Naive thymus-derived CD8-positive, alpha-beta T cell (primary cell): ENCODE measurements at places on chromosomes 12 and 14.
A peak's percentile ranks its signal among the peaks of the same experiment; 100 is the strongest.

DNA sequence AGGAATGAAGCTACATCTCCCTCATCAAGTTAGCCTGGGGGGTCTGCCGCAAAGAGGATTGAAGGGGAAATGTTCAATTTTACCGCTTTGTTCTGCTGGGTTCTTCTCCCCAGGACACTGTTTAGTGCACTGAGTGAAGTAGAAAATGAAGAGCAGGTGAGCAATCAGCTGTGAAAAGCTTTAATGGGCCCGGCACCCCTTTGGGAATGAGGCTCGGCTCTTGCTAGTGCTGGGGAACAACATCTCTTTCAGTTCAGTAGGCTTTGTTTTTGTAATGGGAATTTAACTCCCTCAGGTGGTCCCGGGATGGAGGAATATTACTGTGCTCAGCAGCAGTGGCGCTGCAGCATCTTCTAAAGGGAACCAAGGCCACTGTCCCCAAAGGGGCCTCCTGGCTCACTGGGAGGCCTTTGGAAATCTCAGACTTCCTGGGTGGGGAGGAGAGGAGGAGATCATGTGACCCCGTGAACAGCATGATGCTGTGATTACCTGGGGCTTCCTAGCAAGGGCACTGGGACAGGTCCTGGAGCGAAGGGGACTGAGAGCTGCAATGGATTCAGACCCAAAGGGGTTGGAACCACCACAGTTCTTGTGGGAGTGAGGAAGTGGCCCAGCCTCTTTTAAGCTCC is 85.2 kb upstream of the MAX start:
- no peak for DNase-seq

DNA sequence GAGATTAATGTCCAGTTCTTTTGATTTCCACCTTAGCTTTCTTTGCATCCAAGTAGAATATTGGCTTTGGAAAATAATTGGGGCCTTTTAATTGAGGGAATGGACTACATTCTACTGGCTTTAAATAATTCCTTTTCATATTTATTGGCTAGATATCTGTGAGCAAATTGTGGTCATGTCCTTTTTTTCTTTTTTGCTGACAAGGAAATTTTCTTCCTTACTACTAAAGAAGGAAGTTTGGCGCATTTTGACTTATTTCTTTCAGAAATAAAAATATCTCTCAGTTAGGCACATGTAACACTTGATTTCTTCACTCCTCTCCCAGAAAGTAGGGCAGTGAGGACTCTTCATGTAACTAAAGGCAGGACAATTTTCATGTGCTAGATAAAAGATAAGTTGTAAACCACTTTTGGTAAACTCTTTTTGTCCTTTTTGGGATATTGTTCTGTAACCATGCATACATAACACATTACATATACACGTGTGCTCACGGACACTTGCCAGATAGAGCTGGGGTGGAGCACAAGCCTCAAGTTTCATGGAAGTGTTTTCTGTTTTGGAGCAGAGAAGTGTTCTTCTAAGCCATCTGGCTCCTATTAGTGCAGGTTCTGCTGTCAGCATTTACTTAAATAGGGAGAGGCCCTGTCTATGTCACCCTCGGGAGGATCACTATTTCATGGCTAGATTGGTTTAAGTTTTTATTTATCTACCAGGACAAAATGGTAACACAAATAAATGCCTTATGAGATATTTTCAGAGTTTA is 85.1 kb upstream of the LRIG3 start:
- DNase-seq: no peak

DNA sequence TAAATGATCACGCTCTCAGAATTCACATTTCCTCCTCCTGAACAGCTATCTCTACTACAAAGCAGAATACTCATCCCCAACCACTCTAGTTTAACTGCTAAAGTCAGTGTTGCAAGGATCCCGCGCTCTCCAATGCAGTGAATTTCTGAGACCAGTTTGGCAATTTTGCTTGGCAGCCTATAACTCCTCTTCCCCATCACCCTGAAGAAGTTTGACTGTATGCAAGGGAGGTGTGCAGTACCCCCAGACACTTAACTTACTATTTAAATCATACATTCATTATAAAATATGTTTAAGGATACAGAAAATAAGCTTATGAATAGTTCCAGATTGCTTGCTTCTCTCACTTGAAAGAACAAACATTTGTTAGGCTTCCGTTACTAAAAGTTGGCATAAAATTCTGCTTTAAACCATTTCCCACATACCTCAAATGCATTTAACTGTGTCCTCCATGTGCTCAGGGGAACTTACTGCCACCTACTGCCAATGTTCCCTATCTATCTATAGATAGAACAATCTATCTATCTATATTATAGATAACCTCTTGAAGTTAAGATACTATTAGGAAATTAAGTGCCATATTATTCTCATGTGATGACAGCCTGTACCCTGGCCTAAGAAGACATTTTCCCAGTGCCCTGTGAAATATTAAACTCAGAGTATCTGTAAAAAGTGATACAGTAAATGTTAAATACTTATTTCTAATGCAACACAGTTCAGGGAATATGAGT is 2.4 kb downstream of the LGR5 start:
- no peak for DNase-seq

- DNase-seq: no peak
These were observed 42.4 kb upstream of the EMP1 start for GRCh38 chr12:13154027-13154538.

- peak; percentile 72 for DNase-seq
These were observed 285.8 kb upstream of the GRIP1 start for GRCh38 chr12:66964629-66965028.

GRCh38 chr12:116540622-116541152 is 18.5 kb upstream of the MAP1LC3B2 start:
- no peak for DNase-seq

DNA sequence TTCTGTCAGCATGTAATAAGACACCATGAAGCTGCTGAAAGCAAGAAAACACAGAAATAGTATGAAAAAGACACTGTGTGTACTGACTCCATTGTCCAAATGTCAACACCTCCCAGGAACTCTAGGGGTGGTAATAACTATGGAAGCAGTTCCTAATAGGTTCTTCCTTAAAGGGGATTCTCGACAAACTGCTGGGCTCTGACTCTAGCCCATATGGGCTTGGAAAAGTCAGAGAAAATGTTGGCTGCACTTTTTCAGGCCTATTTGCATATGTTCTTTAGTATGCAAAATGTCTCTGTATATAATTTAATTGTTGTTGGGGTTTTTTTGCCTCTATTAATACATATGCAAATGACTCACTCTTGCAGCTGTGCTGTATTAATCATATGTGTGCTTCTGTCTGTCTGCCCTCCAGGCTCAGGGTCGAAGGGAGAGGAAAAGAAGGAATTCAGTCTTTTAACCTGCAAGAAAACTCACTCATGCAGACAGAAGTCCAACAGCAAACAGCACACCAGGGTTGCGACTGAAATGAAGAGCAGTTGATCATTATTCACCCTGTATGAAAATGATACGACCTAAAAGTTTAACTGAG is 317.6 kb downstream of the SOX5 start:
- no peak for DNase-seq

DNA sequence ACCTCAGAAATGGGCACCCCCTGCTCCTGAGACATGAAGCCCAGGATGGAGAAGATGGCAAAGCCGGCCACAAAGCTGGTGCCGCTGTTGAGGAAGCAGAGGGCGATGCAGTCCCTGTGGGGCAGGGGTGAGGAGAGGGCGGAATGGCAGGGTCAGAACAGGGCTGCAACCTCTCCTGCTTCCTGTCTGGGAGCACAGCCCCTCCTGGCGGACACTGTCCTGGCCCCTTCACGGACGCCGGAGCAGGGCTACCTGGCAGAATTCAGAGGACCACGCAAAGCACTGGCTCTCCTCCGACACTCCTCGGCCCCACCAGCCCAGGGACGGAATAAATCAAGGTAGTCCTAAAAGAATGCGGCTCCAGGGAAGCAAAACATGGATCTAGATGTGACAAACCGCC is 12.4 kb upstream of the SLC6A12 start:
- DNase-seq: no peak

DNA sequence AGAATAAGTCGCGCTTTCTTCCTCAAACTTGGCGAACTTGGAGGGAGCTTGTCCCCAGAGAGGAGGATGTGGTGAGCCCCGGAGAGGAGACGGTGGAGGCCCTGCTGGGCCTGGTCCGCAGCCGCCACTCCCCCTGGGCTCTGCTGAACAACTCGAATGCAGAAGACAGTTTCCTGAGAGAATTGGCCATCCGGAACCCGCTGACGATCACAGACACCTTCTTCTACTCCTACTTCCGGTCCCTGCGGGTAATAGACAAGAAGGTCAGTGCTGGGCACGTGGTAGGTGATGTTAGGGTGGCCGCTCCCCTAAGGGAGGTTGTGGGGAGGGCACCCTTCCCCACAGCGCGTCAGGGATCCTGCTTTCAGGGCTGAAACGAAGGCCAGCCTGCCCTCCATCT is 1.6 kb downstream of the LRRC43 start:
- DNase-seq: no peak

DNA sequence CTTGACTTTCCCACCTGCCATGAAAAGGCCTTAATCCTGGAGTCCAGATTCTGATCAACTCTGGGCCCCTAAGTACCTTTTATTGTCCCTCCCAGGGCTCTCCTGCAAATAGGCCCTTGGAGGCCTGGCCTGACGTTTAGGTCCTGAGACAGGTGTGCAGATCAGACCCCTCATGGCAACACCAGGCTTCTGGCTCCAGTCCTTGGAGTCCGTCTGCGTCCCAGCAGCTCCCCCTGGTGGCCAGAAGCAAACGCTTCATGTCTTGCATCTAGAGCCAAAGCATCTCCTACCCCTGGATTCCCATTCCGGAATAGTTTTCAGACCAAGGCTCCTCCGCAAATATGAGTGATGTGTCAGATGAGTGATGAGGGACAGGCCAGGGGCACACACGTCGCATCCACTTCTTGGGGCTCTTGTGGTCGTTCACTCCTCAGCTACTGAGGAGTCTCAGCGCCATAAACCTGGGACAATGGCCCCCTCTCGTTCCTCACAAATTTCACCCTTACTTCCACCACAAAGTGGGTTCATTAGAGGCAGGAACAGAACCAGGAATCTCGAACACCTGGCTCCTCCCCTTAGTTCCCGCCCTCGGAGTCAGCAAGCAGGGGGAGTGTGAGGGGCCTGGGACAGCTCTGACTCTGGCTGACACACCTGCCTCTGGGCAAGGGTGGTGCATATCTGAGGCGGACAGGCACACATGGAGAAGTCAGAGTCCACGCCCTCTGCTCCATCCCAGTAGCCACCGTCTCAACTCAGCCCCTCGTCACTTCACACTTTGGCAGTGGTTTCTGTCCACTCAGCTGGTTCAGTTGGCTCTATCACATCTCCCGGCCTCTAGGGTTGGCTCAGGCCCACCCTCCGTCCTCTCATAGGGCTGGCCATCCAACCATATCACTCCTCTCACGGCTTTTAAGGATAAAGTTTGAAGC is 77.9 kb upstream of the PWP1 start:
- DNase-seq: peak; percentile 76

DNA sequence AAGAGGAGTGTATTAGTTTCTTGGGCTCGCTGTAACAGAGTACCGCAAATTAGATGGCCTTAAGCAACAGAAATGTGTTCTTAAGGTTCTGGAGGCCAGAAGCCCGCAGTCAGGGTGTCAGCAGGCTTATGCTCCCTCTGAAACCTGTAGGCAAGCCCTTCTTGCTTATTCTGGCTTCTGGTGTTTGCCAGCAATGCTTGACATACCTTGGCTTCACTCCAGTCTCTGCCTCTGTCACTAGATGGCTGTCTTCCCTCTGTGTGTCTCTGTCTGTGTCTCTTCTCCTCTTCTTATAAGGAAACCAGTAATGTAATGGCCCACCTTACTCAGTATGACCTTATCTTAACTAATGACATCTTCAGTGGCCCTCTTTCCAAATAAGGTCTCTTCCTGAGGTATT is 85.1 kb downstream of the DERA start:
- no peak for DNase-seq

DNA sequence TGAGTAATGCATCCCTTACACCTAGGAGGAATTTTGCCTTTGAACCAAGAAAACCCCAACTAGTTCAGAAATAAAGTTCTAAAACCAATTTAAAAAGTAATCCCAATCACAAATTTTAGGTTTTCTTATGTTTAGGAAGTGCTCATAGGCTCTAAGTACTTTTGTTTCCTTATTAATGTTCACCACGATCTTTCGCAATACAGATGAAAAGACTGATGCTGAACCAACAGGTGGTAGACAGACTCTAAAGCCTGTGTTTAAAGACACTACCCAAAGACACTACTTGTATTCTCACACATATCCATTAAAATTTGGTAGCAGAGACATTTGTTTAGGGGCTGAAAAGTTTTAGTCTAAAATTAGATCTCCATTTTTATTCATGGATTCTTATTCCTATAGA is 10.6 kb upstream of the PHLDA1 start:
- DNase-seq: no peak

GRCh38 chr14:102125546-102125945 is 14.2 kb upstream of the WDR20 start:
- no peak for DNase-seq

- no peak for DNase-seq
These were observed 52.8 kb downstream of the AKAP6 start for GRCh38 chr14:32381869-32382268.

DNA sequence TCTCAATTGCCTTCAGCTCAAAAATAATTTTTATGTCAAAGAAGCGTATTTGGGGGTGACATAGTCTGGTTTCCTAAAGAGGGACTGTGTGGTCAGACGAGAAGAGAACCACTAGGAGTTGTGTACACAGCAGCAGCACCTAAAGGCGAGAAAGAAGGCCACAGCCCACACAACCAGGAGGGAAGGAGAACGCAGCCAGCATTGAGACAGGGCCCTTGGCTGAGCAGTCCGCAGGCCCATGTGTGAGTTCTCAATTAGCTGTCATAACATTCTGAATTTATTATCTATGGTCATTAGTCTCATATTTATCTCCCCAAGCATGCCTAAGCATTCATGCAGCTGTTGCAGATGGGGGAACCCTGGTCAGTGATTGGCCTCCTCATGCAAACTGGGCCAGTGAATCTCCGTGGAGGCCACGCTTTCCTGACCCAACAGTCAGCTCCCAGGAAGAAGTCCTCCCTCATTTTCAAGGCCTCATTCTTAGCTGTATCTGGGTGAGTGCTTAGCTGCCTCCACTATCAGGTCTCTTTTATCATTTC is 81.2 kb upstream of the ATF7IP start:
- DNase-seq: no peak

DNA sequence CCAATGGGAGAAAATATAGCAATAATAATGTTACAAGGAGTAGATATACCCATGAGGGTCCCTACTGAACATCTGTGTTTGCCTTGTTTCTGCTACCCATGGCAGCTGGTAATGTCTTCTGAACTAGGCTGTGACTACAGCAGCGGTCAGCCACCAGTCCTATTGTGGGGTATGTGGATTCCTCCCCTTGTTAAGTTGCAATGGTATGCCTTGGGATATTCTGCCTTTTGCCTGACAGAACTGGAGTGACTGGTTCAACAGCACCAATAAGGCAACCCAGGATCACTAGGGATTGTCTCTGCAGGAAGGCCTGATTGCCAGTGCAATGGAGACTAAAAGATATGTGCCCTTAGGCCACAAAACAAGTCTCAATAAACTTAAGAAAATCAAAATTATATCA is 9.7 kb upstream of the ATL1 start:
- DNase-seq: no peak

GRCh38 chr14:28704153-28704552 is 62.4 kb upstream of the FOXG1 start:
- DNase-seq: no peak
